ENCODE measurements at places on chromosomes 6 and 20.

DNA sequence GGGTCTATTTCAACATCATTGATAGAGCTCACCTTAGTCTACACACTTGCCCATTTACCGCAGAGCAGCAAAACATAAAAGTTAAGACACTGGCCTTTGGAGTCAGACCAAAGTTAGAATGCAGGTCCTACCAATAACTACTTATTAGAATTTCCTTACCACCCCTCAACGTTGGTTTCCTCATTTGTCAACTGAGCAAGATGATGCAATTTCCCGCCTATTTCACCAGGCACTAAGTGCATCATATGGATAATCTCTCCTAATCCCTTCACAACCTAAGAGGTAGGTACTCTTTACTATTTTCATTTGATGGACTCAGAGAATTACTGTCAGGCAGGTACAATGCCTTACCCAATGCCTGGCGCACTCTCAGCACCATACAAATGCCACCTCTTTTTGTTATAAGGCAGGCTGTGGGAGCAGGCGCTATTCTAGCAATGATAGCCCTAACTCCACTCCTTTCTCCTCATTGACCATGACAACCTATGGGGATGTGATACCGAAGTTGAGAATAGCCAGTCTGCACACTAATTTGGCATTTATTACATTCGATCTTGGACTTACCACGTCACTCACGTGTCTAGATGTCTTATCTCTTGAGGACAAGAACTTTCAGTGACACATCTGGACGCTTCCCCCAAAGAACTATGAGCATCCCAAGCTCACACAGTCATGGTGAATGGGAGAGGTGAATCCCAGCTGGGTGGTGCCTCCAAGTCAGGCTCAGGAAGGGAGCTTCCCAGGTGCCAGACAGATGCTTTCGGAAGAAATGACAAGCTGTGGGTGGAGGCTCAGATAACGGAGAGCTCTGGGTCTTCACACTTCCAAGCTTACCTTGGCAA is 128.1 kb upstream of the STMND1 start:
- DNase-seq: no peak

DNA sequence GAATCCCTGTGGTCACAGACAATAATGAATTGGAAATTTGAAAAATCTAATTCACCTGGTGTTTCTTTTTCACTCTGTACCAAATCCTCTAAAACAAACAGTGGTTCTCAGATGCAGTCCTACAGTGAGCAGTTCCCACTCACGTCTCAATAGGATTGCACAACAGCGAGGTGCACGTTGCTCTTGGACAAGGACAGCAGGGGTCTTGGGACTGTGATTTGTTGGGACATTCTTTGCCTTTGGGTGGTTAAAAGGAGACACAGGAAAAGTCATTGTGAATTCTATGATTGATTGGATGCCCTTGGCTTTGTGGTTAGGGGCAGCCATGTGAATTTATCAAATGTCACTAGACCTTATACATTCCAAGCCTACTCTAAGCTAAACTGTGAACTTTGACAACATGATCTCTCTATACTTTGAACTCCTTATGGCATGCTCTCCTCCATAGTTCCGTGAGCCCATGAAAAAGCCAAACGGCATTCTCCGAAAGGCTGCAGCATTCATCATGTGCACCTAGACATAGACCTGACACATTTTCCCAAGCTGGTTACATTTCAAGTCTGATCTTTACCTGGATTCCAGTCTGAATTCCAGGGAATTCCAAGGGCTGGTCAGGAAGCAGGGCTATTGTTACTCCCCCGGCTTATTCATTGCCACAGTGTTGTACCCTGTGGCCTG is 647 bp downstream of the UNC93A start:
- DNase-seq: no peak

DNA sequence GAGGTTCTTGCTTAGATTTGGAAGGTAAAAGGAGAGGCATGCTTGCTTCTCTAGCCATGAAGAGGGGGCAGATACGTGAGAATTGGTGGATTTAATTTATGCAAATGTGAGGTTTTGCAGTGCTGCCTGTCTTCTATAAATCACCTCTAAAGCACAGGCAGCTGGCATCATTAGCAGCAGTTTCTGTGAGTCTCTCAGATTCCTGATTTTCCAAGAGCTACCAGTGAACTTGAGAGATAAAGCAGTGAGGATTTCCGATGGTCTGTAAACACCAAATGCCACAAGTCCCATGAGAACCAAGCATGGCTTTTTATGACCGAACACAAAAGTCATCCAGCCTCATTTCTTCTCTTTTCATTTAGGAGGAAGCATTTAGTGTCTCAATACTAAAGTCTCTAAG is 3.2 kb upstream of the SIRPB2 start:
- no peak for DNase-seq

DNA sequence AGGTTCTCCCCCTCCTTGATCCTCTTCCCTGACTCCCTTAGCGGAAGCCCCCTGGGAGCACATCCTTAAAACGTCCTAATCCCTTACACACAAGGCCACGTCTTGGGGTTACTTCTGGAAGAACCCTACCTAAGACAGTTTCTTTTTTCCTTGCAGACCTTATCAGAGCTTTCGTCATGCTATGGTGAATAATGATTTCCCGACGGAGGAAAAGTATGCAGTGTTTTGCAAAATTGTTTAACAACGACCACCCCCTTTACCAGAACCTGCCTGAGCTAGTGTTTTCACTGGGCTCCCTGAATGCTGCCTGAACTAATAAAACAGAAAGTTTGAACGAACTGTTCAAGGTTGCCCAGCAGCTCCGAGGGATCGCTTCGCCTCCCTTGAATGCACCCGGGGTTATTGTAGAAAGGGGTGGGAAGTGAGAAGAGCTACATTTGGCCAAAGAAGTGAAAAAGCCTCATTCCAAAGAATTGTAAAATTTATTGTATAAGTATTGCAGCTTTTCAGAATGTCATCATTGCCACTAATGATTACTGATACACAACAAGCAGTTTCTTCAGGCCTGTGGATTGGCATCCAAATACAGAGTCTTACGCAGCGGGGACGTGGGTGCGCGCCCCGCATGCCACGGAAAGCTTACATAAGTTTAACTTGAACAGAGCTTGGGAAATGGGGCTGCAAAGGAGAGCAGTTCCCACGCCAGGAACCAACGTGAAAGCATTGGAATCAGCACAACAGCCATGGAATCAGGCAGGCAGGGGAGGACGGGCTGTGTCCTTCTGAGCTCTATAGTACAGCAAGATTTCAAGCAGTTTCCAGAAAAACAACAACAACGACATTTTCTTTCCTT is 27.9 kb upstream of the ZBP1 start:
- no peak for DNase-seq

- DNase-seq: no peak
These were observed 580.4 kb downstream of the EYS start for GRCh38 chr6:65126667-65127066.

GRCh38 chr6:149273318-149273717 is 44.2 kb upstream of the TAB2 start:
- no peak for DNase-seq

GRCh38 chr6:150332939-150333584 is 35.8 kb upstream of the IYD start:
- DNase-seq: no peak

DNA sequence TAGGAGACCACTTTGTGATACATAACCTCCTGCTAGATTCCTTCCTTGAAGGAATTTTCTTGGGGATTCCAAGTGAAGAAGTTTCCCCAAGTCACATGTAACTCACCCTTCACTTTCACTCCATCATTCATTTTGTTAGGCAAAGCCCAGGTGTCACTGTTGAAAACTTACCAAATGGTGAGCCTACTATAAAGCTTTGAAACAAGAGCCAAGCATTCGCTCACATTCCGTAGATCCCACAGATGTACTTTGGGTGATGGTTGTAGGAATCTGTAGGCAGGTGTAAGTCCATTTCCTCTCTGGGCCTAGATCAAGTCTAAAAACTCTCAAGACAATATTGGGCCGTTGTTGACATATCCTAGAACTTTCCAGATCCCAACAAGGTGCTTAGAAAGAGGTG is 74.1 kb downstream of the PRDM1 start:
- no peak for DNase-seq

DNA sequence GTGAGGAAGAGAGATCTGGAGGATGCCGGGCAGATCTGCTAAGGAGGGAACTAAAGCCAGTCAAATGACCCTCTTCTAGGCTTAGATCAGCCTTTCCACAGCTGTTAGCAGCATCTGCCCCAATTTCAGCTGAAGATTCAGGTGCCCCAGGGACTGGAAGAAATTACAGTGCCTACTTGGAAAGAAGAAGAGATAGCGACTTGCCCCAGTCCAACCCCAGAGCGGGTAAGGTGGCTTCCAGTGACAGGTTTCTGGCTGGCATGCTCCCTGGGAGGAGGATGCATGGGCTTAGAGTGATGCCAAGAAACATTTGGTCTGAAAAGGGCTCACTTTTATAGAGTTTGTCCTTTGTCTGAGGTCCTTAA is 620 bp downstream of the TJAP1 start:
- DNase-seq: no peak

GRCh38 chr6:11736601-11737000 is 42.0 kb downstream of the ADTRP start:
- no peak for DNase-seq

DNA sequence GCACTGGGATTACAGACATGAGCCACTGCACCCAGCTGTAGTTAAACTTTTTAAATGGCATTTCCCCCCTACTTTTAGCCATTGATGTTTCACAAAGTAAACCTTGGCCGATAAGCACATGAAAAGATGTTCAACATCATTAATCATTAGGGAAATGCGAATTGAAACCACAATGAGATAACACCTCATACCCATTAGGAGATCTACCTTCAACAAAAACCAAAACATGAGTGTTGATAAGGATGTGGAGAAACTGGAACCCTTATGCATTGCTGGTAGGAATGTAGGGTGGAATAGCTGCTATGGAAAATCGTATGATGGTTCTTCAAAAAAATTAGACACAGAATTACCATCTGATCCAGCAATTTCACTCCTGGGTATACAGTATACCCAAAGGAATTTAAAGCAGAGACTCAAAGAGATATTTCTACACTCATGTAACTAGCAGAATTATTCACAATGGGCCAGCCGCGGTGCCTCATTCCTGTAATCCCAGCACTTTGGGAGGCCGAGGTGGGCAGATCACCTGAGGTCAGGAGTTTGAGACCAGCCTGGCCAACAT is 286.5 kb upstream of the JARID2 start:
- DNase-seq: no peak

Data from stimulated activated CD4-positive, alpha-beta T cell treated with anti-CD3 and anti-CD28 coated beads, Interleukin-12 subunit alpha, Interleukin-12 subunit beta, amount 100 ng/mL, for 4 hours (primary cell).